ENCODE measurements at places on chromosomes 6 and 20. TPM values are rescaled to one million over a fixed set of nuclear protein-coding genes. Genes with fewer than 3 reads are reported as not detected.

SPDEF gene
- total RNA-seq = 0.50 TPM

SYNJ2 gene
- total RNA-seq = 41.0 TPM

SYNGAP1 gene
- 57.7 TPM for total RNA-seq

- peaks cover 5% of the 10 kb centered on the region for H3K4me1 ChIP-seq
- no peak overlapping the region for H3K27ac ChIP-seq
- H3K27me3 ChIP-seq = no peaks in the 10 kb centered on the region
- no peak for DNase-seq
Observed at GRCh38 chr6:76834399-76834798, 628.9 kb downstream of the HTR1B start.

DNA sequence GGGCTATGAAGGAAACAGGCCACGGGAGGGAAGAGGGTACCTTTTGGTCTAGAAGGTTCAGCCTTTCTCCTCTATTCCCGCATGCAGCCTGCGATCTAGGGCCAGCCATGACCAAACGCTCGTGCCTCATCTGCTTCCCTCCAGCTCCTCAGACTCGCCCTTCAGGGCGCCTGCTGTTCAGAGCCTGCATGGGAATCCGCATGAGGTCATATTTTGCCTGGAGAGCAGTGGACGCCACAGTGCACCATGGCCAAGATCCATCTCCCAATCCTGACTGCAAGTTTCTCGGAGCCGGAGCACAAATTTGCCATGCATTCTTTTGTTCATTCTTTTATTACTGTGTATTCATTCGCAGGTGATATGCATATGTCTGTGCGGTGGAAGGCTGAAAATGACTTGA lies 608.1 kb downstream of the QKI start:
- no peak overlapping the region for H3K4me3 ChIP-seq
- no peaks in the 10 kb centered on the region for H3K4me1 ChIP-seq
- DNase-seq = no peak
- no peak overlapping the region for H3K27ac ChIP-seq
- peaks cover 18% of the 10 kb centered on the region for H3K27me3 ChIP-seq
- no peaks in the 10 kb centered on the region for H3K36me3 ChIP-seq

DNA sequence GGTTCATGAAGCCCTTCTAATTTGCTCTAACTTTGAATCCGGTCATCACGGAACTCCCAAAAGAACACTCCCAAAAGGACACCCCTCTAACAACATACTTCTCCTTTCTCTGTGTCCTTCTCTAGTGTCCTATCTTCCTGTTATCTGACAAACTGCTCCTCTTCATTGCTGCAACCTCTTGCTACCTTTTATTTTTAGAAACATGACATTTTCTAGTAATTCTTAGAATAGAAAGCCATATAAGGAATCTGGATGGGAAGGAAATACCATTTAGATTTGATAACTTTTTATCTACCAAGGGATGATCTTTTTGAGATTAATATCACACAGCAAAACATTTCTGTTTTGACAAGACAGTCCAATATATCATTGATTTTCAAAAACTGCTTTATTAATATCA lies 63.1 kb downstream of the COL12A1 start:
- H3K4me1 ChIP-seq = no peaks in the 10 kb centered on the region
- no peaks in the 10 kb centered on the region for H3K36me3 ChIP-seq
- H3K4me3 ChIP-seq = no peak overlapping the region
- no peaks in the 10 kb centered on the region for H3K27me3 ChIP-seq

DNA sequence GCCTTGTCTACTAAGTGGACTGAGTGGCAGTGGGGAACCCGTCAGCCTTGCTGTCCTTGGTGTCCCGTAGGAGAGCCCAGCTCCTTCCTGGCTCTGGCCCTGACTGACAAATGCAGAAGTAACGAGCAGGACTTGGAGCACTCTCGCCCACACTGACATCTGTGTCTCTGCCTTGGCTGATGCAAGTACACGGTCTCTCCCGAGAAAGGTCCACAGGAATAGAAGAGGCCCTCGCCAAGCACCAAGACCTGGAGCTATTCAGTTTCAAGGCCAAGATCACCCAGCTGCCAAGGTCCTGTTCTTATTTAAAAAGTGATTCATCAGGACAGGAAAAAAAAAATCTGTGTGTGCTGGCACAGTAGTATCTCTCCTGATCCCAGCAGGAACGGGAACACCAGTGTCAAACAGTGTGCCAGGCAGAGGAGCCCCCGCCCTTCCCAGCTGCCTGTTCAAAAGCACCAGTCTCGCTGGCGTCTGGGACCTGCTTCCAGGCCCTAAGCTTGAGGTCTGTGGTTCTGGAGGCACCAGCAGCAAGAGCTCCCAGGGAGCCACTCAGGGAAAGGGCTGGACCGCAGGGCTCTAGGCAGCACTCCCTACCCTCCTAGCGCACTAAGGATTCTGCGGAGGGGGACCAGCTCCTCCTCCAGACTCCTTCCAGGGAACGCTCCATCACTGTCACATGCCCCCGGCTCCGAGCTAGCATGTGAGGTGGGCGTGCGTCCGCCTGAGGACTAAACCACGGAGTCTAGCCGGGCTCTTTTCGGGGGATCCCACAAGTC lies 376.9 kb downstream of the RNGTT start:
- H3K4me3 ChIP-seq = no peak overlapping the region
- DNase-seq = no peak
- H3K36me3 ChIP-seq = no peaks in the 10 kb centered on the region
- no peaks in the 10 kb centered on the region for H3K4me1 ChIP-seq
- H3K27ac ChIP-seq = no peak overlapping the region
- peaks cover 23% of the 10 kb centered on the region for H3K27me3 ChIP-seq

GRCh38 chr20:2195614-2196013 lies 94.0 kb downstream of the STK35 start:
- H3K4me3 ChIP-seq = no peak overlapping the region
- no peaks in the 10 kb centered on the region for H3K36me3 ChIP-seq
- no peak for DNase-seq
- no peaks in the 10 kb centered on the region for H3K4me1 ChIP-seq
- H3K27ac ChIP-seq = no peak overlapping the region

DNA sequence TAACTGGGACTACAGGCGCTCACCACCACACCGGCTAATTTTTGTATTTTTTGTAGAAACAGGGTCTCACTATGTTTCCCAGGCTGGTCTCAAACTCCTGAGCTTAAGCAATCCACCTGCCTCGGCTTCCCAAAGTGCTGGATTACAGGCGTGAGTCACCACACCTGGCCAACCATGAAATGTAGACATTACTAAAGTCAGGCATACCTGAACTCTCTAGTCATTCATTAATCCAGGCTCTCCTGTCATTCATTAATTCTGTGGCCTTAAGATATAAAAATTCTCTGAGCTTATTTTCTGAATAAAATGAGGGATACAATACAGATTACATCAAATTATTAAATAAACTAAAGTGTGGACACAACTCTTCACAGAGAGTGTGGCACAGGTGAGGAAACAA lies 159.7 kb downstream of the GMDS start:
- H3K27me3 ChIP-seq = peaks cover 3% of the 10 kb centered on the region
- DNase-seq = no peak
- no peaks in the 10 kb centered on the region for H3K36me3 ChIP-seq
- no peak overlapping the region for H3K27ac ChIP-seq

- no peak overlapping the region for H3K4me3 ChIP-seq
- H3K36me3 ChIP-seq = no peaks in the 10 kb centered on the region
- peaks cover 26% of the 10 kb centered on the region for H3K27me3 ChIP-seq
Observed at GRCh38 chr6:29183594-29183993, 12.9 kb downstream of the OR2J2 start.

- no peaks in the 10 kb centered on the region for H3K27me3 ChIP-seq
- H3K4me1 ChIP-seq = peaks cover 33% of the 10 kb centered on the region
- no peak for DNase-seq
- no peaks in the 10 kb centered on the region for H3K36me3 ChIP-seq
Observed at GRCh38 chr6:84061174-84061573, 27.6 kb downstream of the MRAP2 start.

DNA sequence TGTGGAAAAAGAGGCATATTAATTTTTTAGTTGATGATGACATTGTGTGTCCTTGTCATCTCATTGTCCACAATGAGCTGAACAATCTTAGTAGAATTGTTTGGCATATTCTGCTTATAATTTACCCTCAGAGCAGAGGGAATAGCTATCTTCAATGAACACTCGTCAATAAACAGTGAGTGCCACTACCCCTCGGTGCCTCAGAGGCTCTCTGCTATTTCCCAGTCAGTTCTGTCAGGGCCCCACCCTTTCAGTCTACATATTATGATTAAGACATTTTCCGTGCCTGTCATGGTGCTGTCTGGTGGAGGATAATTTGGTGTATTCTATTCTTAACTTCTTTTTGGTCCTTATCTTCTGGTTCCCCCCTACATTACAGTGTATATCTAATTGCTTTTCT lies 31.2 kb downstream of the NUS1 start:
- H3K4me1 ChIP-seq = no peaks in the 10 kb centered on the region
- peaks cover 21% of the 10 kb centered on the region for H3K36me3 ChIP-seq
- H3K27me3 ChIP-seq = no peaks in the 10 kb centered on the region
- H3K4me3 ChIP-seq = no peak overlapping the region
- H3K27ac ChIP-seq = no peak overlapping the region

Data from mesothelial cell of epicardium (in vitro differentiated cells).